ENCODE measurements at places on chromosomes 16 and 17.

DNA sequence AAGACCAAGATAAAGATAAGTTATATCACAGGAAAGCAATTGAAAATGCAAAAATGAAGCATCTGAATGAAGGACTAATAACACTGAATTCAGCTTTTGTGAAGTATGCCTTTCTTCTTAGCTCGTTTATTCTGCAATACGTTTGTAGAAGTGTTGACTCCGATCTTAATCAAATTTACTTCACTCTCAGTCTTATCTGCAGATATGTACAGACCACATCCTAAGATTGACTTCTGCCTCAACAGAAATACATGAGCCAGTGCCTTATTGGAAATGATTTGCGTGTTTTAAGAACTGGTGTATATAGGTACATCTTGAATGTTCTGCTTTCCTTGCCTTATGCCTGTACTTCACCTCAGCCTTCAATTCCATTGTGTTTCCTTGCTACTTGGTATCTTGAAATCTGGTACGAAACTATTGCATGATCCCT, 1.3 kb downstream of the ATF7IP2 start:
- no peak for DNase-seq

- no peak for DNase-seq
These were observed 23.7 kb downstream of the CCL4 start for GRCh38 chr17:36127199-36127893.

- DNase-seq, result no peak
These were observed 25.4 kb downstream of the MXRA7 start for GRCh38 chr17:76685366-76685765.

- no peak for DNase-seq
These were observed 50.9 kb upstream of the GSE1 start for GRCh38 chr16:85562093-85562786.

DNA sequence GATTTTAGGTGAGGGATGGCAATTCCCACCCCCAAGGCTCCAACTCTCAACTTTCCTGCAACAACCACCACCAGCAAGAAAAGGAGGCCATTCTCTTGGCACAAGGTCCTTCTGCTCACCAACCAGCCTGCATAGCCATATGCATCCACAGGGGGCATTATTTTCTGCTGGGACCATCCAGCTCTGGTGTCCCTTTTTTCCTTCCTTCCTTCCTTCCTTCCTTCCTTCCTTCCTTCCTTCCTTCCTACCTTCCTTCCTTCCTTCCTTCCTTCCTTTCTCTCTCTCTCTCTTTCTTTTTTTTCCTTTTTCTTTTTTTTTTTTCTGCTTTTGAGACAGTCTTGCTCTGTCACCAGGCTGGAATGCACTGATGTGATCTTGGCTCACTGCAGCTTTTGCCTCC, 21.1 kb upstream of the COX10 start:
- DNase-seq, result no peak
